ENCODE measurements at places on chromosomes 7 and 10. TPM values are rescaled to one million over a fixed set of nuclear protein-coding genes. Genes with fewer than 3 reads are reported as not detected.

DNA sequence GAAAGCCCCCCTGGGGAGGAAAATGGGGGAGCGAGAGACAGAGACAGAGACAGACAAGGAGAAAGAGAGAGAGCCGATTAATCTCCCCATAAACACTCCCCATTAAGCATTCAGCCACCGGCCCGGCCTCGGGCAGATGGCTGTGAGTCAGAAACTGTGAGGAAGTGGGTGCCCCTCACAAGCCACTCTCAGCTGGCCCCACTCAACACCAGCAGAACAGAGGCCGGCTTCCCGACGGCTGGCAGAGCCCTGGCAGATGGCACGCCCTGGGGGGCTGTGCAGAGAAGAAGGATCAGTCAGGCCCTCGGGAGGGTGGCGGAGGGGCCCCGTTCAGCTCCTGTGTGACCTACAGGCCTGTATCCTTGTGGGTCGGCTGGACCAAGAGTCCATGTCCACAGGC is 41.2 kb downstream of the CAMK2B start:
- no peak for DNase-seq

DNA sequence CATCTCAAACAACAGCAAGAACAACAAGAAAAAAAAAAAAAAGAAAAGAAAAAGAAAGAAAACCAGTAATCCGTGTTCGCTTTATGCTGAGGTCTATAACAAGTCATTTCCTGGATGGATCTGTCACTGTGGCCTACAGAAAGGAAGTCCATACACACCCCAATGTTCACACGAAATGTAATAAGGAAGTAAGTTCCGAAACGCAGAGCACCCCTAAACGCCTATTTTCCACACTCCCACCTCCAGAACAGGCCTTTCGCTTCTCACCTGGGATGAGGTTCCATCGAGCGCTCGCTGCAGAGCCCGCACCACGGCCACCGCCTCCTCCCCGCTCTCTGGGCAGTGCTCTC is 735 bp downstream of the ZNF394 start:
- peak; percentile 8 for DNase-seq

DNA sequence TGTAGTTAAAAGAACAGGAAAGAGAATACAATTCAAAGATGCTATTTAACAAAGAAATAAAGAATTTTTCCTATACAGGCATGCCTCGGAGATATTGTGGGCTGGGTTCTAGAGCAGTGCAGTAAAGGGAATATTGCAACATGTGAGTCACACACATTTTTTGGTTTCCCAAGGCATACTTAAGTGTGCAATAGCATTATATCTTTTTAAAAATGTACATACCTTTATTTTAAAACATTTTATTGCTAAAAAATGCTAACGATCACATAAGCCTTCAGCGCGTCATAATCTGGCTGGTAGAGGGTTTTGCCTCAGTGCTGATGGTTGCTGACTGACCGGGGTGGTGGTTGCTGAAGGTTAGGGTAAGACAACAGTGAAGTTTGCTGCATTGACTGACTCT is 54.4 kb downstream of the ESYT2 start:
- DNase-seq = no peak

GRCh38 chr10:54796881-54797280 is 4.2 kb downstream of the PCDH15 start:
- no peak for DNase-seq

DNA sequence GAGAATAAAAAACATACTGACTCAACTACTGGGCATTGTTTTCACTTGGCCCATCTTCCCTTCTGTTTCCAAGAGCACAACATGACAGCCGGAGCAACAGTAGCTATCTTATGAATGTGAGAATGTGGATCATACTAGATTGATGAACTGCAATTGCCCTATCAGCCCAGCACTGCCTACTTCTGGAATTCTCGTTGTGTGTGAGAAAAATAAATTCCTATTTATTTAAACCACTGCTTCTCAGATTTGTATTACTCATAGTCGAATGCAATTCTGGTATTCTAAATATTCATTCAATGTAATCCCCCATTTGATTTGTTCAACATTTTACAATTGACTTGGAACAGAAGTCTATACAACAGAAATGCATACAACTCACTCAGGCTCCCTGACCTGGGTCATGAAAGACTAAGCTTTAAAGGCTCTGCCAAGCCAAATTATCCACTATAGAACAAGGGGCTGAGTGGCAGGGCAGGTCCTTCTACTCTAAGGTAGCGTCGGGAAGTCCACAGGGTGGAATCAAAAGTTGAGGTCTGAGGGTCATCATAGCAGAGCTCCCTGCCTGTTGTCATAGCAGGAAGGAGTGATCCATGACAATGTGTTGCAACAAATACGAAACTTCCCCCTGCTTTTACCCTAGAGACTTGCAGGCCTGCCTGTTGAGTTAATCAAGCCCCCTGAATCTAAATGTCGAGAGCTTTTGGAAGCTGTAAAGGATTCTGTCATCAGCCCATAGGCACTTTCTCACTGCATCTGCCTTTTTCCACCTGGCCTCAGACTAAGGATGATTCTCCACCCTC is 12.4 kb upstream of the JAZF1 start:
- DNase-seq = no peak

DNA sequence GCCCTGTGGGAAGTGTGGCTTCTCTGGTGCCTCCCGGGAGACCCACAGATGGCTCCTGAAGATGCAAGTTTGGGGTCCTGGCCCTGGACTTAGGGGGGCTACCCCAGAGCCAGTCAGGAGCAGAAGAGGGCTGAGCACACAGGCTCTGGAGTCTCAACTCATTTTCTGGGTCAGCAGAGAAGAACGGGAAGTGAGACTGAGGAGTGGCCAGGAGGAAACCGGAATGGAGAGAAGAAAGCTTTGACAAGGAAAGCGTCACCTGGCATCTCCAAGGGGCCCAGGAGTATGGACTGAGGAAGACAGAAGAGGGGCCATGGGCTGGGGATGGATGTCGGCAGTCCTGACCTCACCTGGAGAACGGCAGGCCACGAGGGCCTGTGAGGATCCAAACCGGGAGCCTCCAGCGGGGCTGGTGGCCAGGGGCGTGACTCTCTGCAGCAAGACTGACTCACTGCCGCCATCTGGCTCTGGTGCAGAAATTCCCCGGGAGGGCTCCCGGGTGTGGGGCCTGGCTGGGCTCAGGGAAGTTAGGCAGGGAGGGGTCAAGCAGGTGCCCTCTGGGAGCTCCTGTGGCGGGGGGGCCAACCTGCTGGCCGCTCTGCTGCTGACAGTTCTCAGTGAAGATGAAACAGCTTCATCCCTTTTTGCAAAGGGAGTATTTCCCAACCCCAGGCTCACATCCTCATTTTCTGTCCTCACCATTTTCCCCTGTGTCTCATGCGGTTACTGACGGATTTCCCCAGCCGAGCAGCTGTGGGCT is 23.6 kb downstream of the DAGLB start:
- DNase-seq = no peak

GRCh38 chr10:122637376-122637775 is 62.3 kb downstream of the C10orf120 start:
- DNase-seq = peak; percentile 87

Gene RSPH10B2
- not detected for total RNA-seq

Gene WIPF3
- 3.4 TPM for total RNA-seq

DNA sequence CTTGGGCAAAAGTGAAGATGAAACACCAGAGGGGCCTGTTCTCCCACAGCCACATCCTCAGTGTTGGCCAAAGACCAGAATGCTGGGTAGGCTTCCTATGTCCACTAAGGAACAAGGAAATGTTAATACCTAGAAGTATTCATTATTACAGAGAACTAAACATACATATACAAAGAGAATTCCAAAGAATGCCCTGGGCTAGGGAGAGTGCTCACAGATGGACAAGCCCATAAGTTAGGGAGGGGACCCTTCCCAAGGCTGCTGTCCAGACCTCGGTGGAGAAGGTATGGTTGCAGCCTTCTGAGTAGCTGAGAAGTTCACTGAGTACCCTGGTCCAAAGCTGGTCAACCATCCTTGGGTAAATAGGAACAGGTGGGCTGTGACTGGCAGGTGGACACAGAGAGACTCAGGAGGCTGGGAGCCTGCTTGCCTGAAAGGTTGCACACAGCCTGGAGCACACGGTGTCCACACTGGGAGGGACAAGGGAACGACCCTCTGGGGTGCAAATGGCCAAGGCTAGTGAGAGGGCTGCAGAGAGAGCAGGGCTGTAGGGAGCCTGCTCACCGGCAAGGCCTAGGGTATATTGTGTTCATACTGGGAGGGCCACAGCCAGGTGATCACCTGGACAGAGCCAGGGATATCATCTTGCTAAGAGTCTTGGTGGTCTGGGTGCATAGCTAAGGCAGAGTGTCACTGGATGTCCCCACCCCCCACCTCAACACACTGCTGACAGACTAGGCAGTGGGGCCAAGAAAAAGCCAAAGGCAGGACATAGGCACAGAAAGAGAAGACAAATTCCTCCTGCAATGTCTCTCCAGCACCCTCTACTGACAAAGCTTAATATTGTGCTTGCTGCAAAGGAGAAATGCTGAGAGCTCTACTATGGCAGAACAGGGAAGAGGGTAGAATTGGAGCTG is 40.3 kb downstream of the CPVL start:
- peak; percentile 91 for DNase-seq

GRCh38 chr10:61451357-61451756 is 1.8 kb downstream of the TMEM26 start:
- no peak for DNase-seq

Gene CALML3
- total RNA-seq = 9.4 TPM

Gene LEP
- not detected for total RNA-seq

GRCh38 chr10:118729641-118730258 is 25.0 kb downstream of the CACUL1 start:
- DNase-seq = no peak

GRCh38 chr7:151833691-151834090 is 43.2 kb downstream of the PRKAG2 start:
- no peak for DNase-seq

Gene KCNMA1
- total RNA-seq = 34.3 TPM

GRCh38 chr10:106082865-106083264 is 1081.6 kb downstream of the SORCS1 start:
- DNase-seq = no peak
